ENCODE measurements at places on chromosomes 2 and 18.

GRCh38 chr2:224286923-224287322 is 115.0 kb downstream of the FAM124B start:
- no peak for DNase-seq

DNA sequence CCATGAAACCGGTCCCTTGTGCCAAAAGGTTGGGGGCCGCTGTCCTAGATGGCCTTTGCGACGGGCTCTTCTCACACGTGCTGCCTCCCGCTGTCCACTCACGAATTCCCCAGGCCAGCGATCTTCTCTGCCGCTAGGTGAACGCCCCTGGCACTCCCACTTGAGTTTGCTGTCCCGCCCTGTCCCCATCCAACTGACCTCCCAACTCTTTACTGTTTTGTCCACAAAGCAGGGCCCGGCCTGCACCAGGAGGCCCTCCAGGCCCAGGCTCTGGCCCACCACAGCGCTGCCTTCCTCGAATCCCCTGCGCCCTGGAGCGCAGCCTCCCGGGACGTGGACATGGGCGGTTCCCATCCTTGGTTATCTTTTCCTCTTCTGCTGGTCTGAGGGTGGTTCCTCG is 69.7 kb upstream of the PXDN start:
- no peak for DNase-seq

DNA sequence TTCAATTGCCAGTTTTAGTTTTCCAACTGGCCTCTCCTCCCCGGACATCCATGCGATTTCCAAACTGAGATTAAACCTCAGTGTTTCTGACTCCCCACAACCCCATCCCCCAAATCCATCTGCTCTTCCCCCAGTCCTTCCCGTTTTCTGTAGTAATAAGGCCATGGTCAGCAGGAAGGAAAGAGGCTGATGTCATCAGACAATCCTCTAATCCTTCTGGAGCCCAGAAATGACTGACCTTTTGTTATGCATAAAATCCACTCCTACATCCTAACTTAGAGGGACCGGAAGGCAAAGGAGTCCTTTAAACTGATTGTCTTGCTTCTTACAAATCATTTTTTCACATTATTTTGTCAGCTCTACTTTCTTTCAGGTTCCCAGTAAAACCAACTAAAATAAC is 155.8 kb downstream of the INO80D start:
- DNase-seq = no peak

DNA sequence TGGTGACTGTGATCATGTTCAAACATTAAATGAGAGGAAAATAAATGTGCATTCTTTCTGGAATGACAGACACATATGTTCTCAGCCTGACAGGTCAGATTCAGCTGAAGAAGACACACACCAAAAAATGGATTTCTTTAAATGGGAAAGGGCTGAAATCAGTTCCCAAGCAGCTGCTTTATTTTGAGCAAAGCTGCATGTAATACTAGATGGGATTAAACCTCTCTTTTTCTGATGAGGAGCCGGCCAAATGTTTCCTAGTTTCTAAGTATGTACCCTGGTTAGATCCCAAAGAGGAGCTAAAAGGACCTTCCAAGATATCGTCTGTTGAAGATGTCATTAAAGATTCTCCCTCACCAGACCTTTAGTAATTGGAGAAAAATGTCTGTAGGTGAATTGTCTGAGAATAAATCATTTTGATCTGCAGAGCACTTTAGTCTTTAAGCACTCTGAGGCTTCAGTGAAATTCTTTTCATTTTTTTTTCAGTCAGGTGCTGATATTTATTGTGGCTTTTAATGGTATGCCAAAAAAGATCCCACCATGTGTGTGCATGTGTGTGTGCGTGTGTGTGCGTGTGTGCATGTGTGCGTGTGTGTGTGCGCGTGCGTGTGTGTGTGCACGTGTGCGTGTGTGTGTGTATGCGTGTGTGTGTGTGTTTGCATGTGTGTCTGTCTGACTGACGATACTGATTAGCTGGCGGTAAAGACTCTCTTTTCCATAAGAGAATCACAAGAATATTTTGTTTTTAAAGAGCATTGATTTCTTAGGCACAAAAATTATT is 175.8 kb downstream of the IRS1 start:
- DNase-seq = no peak

DNA sequence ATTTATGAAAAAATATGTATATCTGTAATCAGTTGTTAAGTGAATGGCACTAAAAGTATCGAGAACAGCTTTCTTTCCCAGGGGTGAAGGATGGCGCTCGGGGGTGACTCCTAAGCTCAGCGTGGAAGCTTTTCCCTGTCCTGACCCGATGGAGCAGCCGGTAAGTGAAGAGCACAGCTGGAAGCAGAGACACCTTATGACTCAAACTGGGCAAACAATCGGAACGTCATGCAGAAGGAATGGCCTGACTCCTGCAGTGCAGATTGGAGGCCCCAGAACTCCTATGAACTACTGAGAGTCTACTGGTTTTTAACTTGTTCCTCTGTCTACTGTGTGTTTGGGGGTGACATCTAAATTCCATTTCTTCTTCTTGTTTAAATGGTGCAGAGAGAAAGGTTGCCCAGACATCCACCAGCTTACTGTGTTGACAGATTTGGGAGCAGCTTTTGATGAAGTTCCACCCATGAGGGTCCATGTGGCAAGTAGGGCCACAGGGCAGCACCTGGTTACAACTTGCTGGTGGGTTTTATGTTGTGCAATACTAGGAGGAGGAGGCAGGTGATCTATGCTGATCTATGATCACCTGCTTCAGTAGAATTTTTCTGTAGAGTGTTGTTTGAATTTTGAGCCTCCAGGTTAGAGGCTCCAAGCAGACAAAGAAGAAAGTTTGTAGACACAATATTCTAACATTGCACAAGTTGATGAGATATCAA is 52.8 kb upstream of the TMEM182 start:
- DNase-seq = no peak

DNA sequence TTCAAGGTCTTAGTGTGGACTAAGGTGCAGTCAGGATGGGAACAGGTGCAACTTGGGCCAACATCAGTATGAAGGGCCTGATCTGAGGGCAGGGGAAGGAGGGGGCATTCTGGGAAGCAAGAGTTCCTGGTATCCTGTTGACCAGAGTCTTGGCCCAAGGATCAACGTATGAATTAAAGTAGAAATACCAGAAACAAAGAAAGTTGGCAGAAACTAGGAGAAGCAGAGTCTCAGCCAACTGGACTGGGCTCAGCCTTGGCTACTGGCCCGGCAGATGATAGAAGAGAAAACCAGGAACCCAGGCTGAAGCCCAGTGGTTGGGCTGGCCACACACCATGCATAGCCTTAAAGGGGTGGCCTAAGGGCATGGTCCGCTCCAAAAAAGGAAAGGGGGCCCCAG is 2.3 kb downstream of the CETN1 start:
- DNase-seq = no peak

DNA sequence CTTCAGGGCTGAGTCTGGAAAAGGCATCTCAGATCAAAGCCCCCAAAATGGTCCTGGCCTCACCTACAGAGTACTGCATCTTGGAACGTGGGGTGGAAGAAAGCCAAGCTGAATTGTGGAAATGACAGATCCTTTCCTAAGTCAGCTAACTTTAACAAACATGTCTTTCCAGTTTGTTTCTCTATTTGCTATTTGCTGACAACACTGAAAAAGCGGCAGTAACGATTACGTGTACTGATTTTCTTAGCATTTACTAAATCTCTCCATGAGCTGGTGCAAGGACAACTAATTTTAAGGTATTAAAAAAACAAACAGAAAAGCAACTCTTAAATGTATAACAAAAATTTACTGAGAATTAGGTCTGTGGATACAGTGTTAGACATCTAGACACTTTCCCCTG is 1.1 kb downstream of the HIBCH start:
- no peak for DNase-seq

GRCh38 chr2:73841912-73842738 is 13.4 kb downstream of the STAMBP start:
- no peak for DNase-seq

Data from vagina (tissue), 2 donors.